Stimulated activated CD8-positive, alpha-beta memory T cell treated with anti-CD3 and anti-CD28 coated beads, Interleukin-12 subunit alpha, Interleukin-12 subunit beta, amount 100 ng/mL, for 4 hours (primary cell): ENCODE measurements at places on chromosomes 12 and 14.

- DNase-seq = no peak
Measured at GRCh38 chr12:98750511-98750910, 105.4 kb downstream of the APAF1 start.

- DNase-seq = no peak
Measured at GRCh38 chr14:100834082-100834793, 8.3 kb downstream of the MEG3 start.

DNA sequence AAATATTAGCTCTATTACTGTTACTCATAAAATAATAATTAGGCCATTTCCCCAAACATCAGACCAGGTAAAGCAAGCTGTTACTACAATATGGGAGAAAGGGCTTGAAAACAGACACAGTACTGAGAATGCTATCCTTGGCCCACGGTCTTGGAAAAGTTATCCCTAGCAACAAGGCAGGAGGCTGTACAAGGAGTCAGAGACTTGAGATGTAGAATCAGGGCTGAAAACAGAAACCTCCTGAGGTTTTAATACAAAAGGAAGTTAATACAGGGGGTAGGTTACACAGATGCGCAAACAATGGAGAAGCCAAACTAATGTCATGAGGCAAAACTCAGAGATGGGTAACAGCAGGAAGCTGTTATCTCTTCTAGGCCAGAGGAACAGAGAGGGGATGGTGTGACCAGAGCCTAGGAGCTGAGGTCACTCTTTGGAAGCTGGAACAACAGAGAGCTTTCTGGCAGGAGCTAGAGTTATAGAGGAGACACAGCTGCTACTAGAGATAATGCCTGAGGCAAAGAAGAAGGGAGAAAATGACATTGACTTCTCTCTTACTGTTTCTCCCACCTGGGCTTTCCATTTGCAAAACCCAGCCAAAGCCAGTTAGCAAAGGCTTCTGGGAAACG is 248.8 kb downstream of the SUDS3 start:
- no peak for DNase-seq

- no peak for DNase-seq
Measured at GRCh38 chr12:2977776-2978175, 18.6 kb downstream of the TEAD4 start.

- no peak for DNase-seq
Measured at GRCh38 chr12:11650286-11651281, 1.1 kb downstream of the ETV6 start.

DNA sequence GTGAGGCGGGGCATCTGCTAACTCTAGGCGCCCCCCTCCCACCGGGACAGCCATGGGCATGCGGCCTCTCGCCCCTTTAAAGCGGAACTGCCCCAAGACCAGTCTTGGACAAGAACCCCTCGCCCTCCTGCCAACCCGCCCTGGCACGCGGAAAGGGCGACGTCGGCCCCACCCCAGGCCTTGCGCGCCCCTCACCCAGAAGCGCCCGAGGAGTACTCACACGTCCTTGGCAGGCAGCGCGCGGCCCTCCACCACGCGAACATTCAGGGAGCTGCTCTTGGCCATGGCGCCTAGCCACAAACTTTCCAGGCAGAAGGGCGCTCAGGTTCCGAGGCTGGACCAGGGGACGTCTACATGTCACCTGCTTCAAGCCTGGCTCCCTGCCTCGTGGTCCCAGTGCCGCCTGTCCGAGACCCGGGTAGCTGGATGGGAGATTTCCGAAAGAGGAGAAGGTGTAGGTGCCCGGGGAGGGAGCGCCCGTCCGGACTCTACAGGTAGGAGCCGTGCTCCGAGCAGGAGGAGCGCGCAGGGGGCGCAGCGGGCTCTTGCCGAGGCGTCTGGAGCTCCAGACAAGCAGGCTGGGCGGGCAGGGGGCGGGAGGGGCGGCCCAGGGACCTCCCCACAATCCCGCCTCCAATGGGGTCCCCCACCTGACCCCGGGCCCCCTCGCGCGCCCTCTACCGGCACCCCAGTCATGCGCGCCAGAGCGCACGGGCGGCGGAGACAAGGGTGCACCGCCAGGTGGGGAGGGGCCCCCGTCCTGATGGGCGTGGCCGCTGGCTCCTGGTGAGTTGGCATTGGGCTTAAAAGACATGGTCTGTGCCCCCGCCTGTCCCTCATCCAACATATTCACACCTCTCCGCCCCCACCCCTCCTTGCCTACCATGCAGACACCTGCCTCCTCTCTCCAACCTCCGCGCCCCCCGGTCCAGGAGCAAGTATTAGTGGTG is at the start of gene RASAL1:
Gene RASAL1 (minus strand): TSS at position 584 of the 950 bp plus-strand sequence. CDS start 299 bp downstream, at position 285.
- peak; percentile 44 for DNase-seq

DNA sequence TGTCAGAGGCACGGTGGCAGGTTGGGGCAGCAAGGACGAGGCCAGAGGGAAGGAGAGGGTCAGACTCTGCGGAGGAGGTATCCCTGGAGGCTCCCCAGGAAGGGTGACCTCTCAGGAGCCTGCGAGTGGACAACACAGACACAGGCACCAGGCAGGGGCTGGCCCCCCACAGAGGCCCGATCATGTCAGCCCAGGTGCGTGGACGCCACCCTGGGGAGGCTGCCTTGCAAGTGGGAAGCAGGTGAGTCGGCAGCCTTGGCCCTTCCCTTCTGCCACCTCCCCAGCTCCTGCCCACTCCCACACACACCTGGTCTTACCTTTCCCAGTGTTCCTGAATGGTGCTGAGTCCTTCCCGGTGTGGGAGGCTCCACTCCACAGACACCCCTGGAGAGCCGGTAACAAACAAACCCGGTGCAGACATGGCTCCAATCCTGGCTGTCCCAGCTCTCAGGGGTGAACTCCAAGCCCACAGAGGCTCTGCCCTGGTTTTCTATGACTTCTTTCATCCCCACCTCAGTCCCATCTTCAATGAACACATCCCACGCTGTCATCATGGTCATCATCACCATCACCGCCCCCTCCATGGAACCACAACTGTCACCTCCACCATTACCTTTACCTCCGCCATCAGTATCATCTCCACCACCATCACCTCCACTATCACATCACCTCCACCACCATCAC is 5.2 kb downstream of the ZBTB42 start:
- DNase-seq = no peak

DNA sequence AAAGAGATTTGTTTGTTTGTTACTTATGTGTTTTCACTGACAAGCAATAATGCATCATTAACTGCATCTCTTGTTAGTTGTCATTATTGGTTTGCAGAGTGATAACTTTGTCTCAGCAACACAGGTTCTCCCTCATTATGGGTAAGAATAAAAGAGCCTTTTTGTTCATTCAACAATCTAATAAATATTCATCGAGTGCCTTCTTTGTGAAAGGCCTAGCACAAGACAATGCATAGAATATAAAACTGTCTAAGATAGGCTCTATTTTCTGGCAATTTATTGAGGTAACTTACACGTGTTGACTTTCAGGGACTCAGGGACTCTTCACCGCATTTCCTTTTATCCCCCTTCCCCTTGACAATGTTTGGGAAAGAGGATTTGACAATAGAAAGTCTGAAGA is 95.5 kb upstream of the KRR1 start:
- no peak for DNase-seq
